ENCODE measurements at places on chromosomes 1 and 21.

DNA sequence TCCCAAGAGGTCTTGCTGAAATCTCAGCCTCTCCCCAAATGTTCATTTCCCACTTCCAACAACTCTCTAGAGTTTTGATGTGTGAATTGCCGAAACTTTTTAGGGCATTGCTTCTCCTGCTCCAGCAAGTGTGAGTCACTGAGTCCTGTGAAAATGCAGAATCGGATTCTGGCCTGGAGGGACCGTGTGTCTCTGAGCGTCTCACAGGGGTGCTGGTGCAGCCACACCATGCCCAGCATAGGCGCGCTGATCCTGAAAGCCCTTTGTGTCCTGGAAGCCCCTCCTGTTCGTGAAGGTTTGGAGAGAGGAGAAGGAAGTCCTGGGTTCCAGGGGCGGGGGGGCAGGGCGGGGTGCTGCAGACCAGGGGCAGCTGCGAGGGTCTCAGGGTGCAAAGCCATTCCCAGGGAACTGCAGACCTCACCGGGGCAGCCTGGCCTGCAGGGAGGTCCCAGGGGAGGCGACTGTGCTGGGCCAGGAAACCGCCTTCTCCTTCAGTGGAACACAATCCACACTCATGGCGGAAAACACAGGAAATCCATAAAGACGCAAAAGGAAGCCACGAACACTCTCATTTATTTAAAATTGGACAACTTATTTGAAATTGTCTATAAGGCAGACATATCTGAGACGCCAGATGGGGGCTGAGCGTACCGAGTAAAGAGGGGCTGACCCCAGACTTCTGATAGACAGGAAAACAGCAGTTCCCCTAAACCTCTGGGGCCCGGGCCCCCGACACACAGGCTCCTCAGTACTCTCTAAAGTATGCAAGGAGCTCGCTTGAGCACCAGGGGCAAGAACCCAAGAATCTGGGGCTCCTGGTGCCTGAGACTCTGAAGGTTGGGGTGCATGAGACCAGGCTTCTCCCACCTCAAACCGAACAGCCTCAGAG lies 43.5 kb upstream of the ADARB1 start:
- DNase-seq, result peak; percentile 56

DNA sequence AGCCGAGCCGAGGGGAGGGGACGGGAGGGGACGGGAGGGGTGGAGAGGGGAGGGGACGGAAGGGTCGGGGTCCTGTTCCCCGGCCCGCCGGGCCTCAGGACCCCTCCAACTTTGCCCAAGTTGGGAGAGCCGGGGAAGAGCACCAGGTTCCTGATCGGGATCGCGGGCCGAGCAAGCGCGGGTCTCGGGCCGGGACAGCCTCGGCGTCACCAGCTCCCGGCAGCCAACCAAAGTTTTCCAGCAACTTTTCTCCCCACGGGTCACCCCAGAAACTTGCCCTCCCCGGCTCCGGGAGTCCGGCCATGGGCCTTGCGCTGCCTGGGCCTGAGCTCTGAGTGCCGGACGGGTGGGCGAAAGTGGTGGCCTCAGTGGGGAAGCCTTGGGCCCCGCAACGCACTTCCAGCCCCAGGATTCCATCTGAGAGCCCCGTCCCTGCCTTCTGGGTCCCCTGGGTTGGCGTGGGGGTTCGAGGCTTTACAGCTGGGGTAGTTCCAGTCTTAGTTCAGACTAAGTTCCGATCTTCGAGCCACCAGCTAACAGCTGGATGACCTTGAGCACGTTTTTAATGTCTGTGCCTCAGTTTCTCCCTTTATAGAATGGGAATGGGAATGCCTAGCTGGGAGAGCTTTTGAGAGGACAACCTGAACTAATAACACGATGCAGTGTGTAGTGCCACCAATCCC lies 458 bp downstream of the ZC3H12A start:
- peak; percentile 83 for DNase-seq

GRCh38 chr1:54610601-54611580 lies 12.4 kb downstream of the FAM151A start:
- DNase-seq, result peak; percentile 25

DNA sequence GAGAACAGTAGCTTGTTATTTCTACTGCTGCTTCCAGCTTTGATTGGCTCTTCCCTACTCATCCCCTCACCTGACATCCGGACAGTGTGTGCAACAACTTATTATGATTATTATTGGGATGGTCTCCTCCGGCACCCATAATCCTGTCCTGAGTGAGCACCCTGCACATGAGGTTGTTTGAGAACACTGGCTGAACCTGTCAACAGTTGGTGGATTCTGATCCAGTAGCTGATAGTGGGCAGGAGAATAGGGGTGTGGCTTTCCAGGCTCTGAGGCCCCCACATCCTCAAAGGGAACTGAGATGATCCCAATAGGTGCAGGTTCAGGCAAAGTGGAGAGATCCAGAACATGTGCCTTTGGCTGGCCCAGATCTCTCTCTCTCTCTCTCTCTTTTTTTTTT lies 60.5 kb downstream of the RUNX1 start:
- DNase-seq, result no peak

- peak; percentile 62 for DNase-seq
Observed at GRCh38 chr1:9558271-9558945, 19.1 kb downstream of the SLC25A33 start.

DNA sequence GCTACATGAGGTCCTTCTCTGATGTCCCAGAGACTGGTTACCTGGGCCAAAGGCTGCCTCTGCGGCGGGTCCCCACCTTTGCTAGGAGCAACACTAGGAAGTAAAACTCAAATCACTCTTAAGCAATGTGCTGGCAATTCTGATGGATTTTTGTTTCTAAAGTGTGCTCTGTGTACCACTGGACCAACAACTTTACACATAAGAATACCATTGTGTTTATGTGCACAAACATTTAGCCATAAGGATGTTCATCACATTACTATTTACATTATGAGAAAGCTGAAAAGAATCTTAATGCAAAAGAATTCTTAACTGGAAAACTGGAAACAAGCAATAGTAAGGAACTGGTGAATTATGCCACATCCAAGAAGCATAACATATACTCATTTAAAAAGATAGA lies 38.6 kb downstream of the SSBP3 start:
- no peak for DNase-seq

- DNase-seq, result no peak
Observed at GRCh38 chr1:65820983-65821382, 28.3 kb downstream of the PDE4B start.

GRCh38 chr1:247243524-247244137 lies 12.2 kb upstream of the VN1R5 start:
- DNase-seq, result no peak

- no peak for DNase-seq
Observed at GRCh38 chr1:247212627-247213617, 41.1 kb upstream of the ZNF124 start.
